ENCODE measurements at places on chromosomes 3 and 15.

GRCh38 chr15:45821390-45821789 lies 186.6 kb downstream of the SQOR start:
- DNase-seq, result no peak

GRCh38 chr3:146505516-146505915 lies 36.2 kb upstream of the PLSCR2 start:
- no peak for DNase-seq

- no peak for DNase-seq
Observed at GRCh38 chr3:113247675-113248458, 36.5 kb downstream of the BOC start.

- no peak for DNase-seq
Observed at GRCh38 chr15:52714968-52715367, 35.8 kb upstream of the ATOSA start.
